ENCODE measurements at places on chromosomes 12 and 14. TPM values are rescaled to one million over a fixed set of nuclear protein-coding genes. Genes with fewer than 3 reads are reported as not detected.

NGB gene
- 4.7 TPM for total RNA-seq

RIMBP2 gene
- total RNA-seq, result 92.0 TPM

LRTM2 gene
- 8.1 TPM for total RNA-seq

TCL1B gene
- total RNA-seq, result not detected

ZDHHC22 gene
- total RNA-seq, result 14.7 TPM

IL26 gene
- total RNA-seq, result not detected

USP44 gene
- total RNA-seq, result 2.2 TPM

C14orf180 gene
- not detected for total RNA-seq

LBHD2 gene
- not detected for total RNA-seq

ATP23 gene
- total RNA-seq, result 7.5 TPM

GLIPR1L1 gene
- total RNA-seq, result not detected

NPAS3 gene
- total RNA-seq, result 42.9 TPM

RASSF3 gene
- total RNA-seq, result 3.8 TPM

PMCH gene
- total RNA-seq, result not detected

OVCH1 gene
- 2.5 TPM for total RNA-seq

DTX1 gene
- total RNA-seq, result 37.2 TPM

TGFB3 gene
- total RNA-seq, result 21.6 TPM

LRFN5 gene
- 80.1 TPM for total RNA-seq

DIO2 gene
- total RNA-seq, result 24.4 TPM

DRAM1 gene
- total RNA-seq, result 0.94 TPM

RNASE4 gene
- 2.2 TPM for total RNA-seq

TSPAN19 gene
- 1.3 TPM for total RNA-seq

GZMB gene
- total RNA-seq, result not detected

ERP27 gene
- total RNA-seq, result not detected

MSRB3 gene
- total RNA-seq, result 3.4 TPM

KLRC3 gene
- 0.63 TPM for total RNA-seq

CCDC38 gene
- total RNA-seq, result not detected

TMEM229B gene
- total RNA-seq, result 19.1 TPM

PLEK2 gene
- not detected for total RNA-seq

ALDH1L2 gene
- total RNA-seq, result 15.7 TPM

ZFHX2 gene
- total RNA-seq, result 5.0 TPM

GLT1D1 gene
- 8.1 TPM for total RNA-seq

LMBR1L gene
- total RNA-seq, result 154 TPM

Measured in parietal lobe (tissue), 2 donors.